HAP-1 (cell line): ENCODE measurements at places on chromosomes 7 and 10.

DNA sequence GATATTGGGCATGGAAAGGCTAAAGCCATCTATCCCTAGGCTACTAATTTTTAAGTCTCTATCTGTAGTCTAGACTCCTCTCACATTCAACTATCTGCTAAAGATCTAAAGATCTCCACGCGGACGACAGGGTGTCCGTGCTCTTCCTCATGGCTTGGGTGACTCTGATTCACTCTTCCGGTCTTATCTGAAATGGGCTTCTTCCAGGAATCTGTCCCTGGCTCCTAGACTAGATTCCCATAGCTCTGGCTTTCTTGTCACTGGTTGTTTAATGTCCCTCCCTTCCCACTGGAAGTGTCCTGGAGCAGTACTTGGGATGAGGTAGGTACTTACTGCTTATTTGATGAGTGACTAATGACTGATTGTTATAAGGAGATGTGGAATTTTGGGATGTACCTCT, 62.0 kb upstream of the PODXL start:
- no peak for DNase-seq

- DNase-seq, result no peak
Measured at GRCh38 chr10:116848032-116848943, 1.0 kb upstream of the ENO4 start.

GRCh38 chr10:98331885-98332284, 63.9 kb upstream of the LOXL4 start:
- DNase-seq, result peak; percentile 36

GRCh38 chr7:98315318-98315993, 34.0 kb downstream of the BRI3 start:
- no peak for DNase-seq

- no peak for DNase-seq
Measured at GRCh38 chr7:2702594-2702957, 14.6 kb downstream of the AMZ1 start.

DNA sequence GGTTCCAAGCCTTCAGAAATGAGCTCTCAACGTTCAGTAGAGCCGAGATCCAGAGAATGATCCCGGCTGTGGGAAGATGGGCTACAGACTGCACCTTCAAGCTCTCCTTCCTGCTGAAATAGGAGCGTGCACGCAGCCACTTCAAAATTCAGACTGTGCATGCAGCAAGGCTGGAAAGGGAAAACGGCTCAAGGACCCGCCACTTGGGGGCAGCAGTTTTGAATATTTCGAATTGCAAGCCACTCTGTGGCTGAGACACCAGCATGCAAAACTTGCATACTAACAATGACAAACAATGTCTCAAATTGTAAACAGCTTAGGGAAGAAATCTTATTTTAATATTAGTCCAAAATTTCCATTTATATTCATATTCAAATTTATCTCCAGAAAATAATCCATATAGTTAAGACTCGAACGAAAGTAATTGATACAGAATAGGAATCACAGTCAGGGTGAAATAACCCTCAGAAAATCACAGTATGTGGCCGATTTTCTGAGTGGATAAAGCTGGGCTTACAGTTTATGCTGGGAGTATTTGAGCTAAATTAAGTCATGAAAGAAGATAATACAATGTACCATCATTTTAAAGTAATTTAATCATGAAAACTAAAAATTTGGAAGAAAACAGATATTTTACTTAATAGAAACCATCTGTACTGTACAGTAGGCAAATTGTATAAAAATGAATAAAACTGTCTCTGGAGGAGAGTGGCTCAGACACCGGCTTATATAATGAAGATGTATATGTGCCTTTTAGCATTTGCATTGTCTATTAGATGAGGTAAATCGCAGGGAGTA, 137.9 kb upstream of the MKI67 start:
- DNase-seq, result peak; percentile 66
